Astrocyte of the spinal cord (primary cell): ENCODE measurements at places on chromosomes 7 and 10.

DNA sequence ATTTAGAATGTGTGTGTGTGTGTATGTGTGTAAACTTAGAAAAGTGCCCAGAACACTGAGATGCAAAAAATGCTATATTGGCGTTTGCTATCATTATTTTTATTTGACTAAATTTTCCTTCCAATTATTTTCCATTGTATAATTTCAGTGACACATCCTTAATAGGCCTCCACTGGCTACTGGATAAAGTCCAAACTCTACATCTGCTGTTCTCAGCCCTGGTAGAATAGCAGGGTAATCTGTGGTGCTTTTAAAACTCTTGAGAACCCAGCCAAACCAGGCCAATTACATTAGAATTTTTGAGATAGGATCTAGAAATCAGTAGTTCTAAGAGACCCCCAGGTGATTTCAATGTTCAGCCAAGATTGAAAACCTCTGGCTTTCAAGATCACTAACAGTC, 66.4 kb downstream of the ZNF503 start:
- no peak for DNase-seq

GRCh38 chr7:157645539-157645938, 308.7 kb downstream of the DNAJB6 start:
- no peak for DNase-seq

DNA sequence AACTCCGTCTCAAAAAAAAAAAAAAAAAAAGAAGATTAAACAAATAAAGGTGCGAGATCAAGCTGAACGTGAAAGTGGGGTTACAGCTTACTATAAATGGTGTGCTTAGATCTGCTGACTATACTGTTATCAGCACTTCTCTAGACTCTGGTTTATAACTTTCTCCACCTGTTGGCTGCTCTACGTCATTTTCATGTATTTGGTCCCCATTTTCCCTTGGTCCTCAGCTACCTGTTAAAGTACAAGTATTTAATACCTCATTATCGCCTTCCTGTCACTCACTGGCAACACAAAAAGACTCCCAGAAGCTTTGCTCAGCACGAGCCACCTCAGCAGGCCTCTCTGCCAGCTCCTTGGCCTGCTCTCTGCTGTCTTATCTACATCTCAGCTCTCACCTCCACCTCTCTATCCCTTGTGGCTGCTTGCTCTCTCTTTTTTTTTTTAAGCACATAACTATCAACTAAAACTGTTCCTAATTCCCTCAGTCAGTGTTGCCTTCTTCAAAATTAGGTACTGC, 95.0 kb downstream of the ARMH3 start:
- no peak for DNase-seq

- no peak for DNase-seq
Observed at GRCh38 chr7:152579070-152579469, 96.9 kb downstream of the XRCC2 start.

GRCh38 chr10:67015225-67015624, 89.4 kb downstream of the LRRTM3 start:
- peak; percentile 36 for DNase-seq

GRCh38 chr7:90816511-90817142, 220.5 kb downstream of the CDK14 start:
- DNase-seq: peak; percentile 98

DNA sequence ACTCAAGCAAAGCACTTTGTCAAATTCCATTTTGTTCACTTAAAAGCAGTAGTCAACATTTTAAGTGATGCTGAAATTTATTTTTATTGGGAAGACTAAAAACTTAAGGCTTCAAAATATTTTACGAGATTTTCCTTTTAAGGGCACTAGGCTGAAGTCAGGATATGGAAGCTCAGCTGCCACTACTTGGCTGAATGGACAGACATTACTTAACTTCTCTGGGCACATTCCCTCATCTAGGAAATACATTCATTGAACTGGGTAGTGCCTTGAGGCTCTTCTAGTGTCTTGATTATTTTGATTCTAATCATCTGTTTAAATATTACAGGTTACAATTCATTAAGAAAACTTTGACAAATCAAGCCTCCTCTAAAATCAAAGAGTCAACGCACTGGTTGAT, 11.1 kb downstream of the MEOX2 start:
- DNase-seq: no peak

GRCh38 chr7:74044366-74045350, 16.7 kb downstream of the ELN start:
- DNase-seq: no peak

- no peak for DNase-seq
Observed at GRCh38 chr7:27171637-27172314, 2.3 kb downstream of the HOXA10 start.

DNA sequence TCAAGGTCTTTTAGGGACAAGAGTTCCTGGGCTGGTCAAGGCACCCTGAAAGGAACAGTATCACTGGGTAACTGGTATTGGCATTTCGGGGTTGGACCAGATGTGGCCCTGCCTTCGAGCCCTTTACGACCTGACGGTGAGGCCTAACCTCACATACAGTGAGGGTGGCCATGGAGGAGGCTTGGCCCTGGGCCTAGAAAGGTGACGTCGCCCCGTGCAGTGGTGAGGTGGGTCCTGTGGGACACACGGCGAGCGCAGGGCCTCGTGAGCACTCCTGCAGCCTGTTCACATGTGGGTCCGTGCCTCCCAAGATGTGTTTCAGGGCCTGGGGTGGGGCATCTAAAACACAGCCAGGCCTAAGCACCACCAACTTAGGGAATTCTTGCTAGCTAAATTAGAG, 36.1 kb downstream of the CRHR2 start:
- DNase-seq: no peak

- no peak for DNase-seq
Observed at GRCh38 chr10:47406548-47406869, 22.4 kb upstream of the ZNF488 start.

GRCh38 chr10:15387021-15387420, 15.9 kb upstream of the FAM171A1 start:
- no peak for DNase-seq

- DNase-seq: peak; percentile 29
Observed at GRCh38 chr7:116139007-116139406, 71.3 kb upstream of the TES start.

- DNase-seq: no peak
Observed at GRCh38 chr10:51141010-51141409, 66.7 kb downstream of the PRKG1 start.

DNA sequence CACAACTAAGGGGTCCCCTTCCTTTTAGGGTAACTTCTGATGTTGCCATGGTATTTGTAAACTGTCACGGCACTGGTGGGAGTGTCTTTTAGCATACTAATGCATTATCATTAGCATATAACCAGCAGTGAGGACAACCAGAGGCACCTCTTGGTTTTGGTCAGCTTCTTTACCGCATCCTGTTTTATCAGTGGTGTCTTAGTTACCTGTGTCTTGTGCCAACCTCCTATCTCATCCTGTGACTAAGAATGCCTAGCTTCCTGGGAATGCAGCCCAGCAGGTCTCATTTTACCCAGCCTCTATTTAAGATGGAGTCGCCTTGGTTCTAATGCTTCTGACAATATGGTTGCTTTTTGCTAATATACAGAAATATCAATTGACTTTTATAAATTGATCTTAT, 54.9 kb downstream of the AHCYL2 start:
- no peak for DNase-seq

DNA sequence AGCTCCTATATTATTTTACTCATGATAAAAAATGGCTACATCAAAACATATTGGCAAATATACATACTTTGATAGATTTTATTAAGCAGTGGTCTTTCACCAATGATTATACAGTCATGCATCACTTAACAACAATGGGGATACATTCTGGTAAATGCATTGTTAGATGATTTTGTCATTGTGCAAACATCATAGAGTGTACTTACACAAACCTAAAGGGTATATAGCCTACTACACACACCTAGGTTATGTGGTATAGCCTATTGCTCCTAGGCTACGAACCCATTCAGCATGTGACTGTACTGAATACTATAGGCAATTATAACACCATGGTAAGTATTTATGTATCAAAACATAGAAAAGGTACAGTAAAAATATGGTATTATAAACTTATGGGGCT, 98.9 kb upstream of the IL6 start:
- DNase-seq: no peak

DNA sequence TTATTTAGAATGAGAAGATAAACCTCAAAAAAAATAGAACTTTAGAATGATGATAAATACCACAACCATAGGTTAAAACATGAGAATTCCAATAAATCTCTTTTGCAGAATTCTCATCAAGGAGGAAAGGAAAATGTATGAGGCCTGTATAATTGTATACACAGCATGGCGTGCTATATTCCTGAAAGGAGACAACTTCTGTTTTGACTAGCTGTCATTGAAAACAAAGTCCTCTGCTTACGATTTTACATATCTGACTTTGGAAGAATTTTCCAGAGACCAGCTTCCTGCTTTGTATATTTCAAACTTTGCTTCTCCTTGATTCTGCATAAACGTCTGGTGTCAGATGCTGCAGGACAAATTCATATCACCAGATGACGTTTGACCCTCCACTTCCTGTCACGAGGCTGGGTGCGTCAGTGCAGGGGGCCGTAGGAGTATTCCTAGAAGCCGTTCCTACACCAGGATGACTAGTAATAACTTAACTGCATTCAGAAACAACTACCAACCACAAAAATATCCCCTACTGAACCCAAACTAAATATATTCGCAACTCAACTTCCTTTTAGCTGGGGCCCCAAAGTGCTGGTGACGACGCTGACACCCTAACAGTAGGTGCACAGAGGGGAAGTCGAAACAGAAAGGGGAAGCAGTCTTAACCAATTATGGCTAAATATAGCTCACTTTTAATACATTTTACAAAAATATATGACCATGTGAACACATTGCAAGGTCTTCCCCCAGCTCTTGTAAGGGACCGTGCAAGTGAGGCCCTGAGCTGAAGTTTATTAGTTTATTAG, 178.6 kb upstream of the INHBA start:
- DNase-seq: no peak

- DNase-seq: no peak
Observed at GRCh38 chr7:112124061-112124766, 82.0 kb downstream of the DOCK4 start.
